Stimulated activated CD4-positive, alpha-beta T cell treated with anti-CD3 and anti-CD28 coated beads, Interleukin-1b, Interleukin-23, amount 100 ng/mL, for 4 hours (primary cell): ENCODE measurements at places on chromosomes 4 and X.

DNA sequence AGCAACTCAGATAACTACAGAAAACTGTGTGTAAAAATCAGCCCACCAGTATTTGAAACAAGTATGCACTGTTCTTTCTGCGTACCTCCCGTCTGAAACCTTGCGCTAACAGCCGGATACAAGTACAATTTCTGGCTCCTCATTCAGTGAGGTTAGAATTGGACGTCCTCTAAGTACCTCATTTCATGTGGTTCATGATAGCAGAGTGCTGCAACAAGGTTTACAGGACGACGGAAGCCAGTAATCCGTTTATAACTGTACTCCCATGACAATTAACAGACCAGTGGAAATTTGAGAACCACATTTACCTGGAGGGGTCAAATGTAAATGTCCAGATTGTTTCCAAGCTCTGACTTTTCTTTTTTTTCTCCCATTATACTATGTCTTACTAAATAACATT lies 52.9 kb upstream of the TENM3 start:
- no peak for DNase-seq

DNA sequence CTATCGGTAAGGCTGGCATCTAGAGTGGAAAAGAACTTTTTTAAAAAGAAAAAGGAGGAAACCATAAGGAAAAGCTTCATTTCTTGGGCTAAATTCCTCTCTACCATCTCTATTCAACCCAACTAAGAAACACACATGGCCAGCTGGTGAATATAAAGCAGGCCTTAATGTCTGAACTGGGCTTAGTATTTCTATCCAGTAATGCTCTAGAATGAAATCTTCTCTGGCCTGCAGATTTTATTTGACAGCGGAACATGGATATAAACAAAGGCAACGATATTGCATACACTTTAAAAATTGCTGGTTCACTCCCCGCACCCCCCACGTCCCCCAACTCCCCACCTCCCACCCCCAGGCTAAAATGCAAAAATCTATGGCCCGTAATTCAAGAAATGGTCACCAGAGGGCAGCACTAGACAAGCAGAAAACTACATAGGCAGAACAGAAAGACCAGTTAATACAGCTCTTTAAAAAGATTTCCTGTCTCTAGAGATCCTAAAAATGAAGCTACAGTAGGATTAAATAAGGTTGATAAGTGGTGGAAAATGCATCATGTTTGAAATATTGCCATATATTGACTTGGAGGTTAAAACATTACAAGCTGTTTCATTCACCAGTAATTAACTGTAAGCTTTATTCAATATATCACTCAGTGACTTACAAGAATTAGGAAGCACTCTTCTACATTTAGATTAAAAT lies 155.2 kb upstream of the GALNT7 start:
- DNase-seq = peak; percentile 58

- no peak for DNase-seq
Observed at GRCh38 chrX:37594755-37595382, 23.4 kb downstream of the LANCL3 start.

DNA sequence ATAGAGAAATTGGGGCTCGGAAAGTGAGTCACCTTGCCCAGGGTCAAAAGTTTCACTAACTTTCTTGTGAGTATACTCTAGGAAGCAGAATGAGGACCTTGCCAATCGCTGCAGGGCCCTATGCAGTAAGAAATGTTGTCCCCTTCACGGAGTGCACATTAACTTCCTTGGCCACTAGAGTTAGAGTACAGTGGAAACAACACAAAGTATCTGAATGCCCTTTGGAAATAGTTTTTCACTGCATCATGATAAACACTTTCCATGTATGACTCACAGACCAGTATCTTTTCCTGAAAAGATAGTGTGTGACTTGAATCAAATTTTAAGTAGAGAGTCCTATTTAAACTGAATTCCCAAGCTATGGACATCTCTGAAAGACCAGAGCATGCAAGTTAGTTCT lies 45.5 kb upstream of the STK26 start:
- no peak for DNase-seq

- DNase-seq = no peak
Observed at GRCh38 chr4:187767158-187767557, 228.4 kb upstream of the ZFP42 start.
